ENCODE measurements at places on chromosomes 7 and 10.

- DNase-seq, result peak; percentile 10
These were observed 364.8 kb downstream of the SFMBT2 start for GRCh38 chr10:7045891-7046599.

DNA sequence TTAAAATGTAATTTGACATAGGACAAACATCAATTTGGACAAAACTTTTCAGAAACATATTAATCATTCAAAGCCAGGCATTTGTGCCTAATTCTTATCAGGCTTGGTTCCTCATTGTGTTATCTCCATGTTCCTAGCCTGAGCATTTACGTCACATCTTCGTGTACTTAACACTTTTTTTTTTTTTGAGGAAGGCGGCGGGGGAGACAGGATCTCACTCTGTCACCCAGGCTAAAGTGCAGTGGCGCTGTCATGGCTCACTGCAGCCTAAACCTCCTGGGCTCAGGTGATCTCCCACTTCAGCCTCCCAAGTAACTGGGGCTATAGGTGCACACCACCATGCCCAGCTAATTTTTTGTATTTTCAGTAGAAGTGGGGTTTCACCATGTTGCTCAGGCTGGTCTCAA is 19.8 kb downstream of the HNRNPA2B1 start:
- no peak for DNase-seq

- no peak for DNase-seq
These were observed 60.4 kb downstream of the ZNF33B start for GRCh38 chr10:42578019-42578418.

- DNase-seq, result no peak
These were observed 548 bp upstream of the BNIP3 start for GRCh38 chr10:131982185-131982756.

GRCh38 chr7:101058355-101058754 is 26.9 kb upstream of the TRIM56 start:
- DNase-seq, result peak; percentile 61

GRCh38 chr10:132537684-132538001 is at the start of gene INPP5A:
Gene INPP5A, plus strand, starts transcription at chr10:132537787. Its CDS starts 310 bp downstream, at chr10:132538097.
- DNase-seq, result no peak

- no peak for DNase-seq
These were observed 31.9 kb upstream of the AGBL3 start for GRCh38 chr7:134954197-134955082.

DNA sequence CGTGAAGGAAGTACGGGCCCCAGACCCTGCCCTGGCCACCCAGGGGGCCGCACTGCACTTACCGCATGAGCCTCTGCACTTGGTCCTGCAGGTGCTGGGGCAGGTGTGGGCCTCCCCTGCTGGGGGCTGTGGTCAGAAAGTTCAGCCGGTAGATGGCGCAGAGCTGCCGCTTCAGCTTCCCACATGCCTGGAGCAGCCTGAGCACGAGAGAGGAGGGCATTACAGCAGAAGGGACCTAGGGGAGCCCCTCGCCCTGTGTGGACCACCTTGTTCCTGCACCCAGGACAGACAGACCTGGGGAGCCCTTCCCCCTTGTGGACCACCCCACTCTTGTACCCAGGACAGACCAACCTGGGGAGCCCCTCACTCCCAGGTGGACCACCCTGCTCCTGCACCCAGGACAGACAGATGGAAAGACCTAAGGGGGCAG is 8.7 kb upstream of the PYROXD2 start:
- DNase-seq, result no peak

- no peak for DNase-seq
These were observed 24.3 kb downstream of the CPVL start for GRCh38 chr7:29122081-29122480.

DNA sequence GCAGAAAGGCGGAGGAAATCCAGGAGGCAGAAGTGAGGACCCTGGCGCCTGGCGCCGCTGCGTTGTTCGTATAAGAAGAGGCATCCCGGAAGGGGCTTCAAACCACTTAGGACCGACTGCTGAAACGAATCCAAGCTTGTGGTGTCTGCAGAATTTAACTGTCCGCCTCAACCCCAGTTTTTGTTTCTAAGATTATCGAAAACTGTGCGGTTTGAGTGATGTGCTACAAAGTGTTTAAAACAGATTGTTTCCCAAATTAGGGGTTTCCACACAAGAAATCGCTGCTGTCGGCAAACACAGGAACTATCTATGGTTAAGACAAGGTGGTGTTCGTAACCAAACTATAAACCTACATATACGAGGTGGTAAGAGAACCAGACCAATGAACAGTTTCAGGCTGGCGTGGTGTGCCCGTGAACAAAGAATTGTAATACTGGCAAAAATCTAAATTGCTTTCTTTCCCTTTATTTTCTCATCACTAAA is 835 bp upstream of the DGKI start:
- peak; percentile 14 for DNase-seq

DNA sequence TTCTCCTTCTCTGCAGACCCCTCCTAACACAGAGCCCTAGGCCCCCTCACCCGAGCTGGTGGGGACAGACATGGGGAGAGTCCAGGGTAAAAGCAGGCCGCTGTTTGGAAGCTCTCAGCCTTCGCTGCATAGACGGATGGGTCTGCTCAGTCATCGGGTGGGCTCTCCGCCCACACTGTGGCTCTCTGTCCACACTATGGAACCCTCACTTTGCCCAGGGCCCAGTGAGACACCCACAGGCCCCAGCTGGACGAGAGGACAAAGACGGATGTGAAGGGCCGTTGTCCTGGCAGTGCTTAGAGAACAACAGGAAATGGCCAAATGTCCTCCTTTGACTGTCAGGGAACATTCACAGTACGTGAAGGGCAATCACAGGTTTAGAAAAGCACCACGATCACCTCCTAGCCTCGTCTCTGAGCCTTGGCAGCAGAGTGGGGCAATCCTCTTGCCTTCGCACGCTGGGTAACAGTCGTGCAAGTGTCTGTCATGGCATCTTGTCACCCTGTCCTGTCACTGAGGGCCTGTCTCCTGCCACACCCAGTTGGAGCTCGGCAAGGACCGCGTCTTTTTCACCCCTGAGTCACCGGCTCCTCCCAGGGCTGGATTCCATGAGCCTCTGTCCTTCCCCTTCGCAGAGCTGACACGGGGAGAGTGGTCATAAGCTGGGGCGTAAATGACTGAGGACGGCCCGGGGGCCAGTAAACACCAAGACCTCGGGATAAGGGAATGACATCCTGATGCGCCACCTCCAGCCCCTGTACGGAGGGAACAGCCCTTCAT is 80.6 kb downstream of the PRKAG2 start:
- peak; percentile 32 for DNase-seq

GRCh38 chr7:42617071-42617765 is 294.7 kb downstream of the C7orf25 start:
- DNase-seq, result no peak

GRCh38 chr10:14468023-14468441 is 137.3 kb upstream of the FRMD4A start:
- DNase-seq, result no peak

GRCh38 chr7:111975346-111975745 is 230.9 kb downstream of the DOCK4 start:
- no peak for DNase-seq

All from activated CD8-positive, alpha-beta T cell treated with anti-CD3 and anti-CD28 coated beads for 36 hours (primary cell).